Activated naive CD8-positive, alpha-beta T cell treated with anti-CD3 and anti-CD28 coated beads for 36 hours (primary cell): ENCODE measurements at places on chromosomes 6 and 20.

GRCh38 chr20:12592756-12593155, 416.0 kb upstream of the SPTLC3 start:
- DNase-seq, result no peak
- H3K27ac ChIP-seq, result no peak overlapping the region
- H3K4me3 ChIP-seq, result no peak overlapping the region
- no peaks in the 10 kb centered on the region for H3K27me3 ChIP-seq

DNA sequence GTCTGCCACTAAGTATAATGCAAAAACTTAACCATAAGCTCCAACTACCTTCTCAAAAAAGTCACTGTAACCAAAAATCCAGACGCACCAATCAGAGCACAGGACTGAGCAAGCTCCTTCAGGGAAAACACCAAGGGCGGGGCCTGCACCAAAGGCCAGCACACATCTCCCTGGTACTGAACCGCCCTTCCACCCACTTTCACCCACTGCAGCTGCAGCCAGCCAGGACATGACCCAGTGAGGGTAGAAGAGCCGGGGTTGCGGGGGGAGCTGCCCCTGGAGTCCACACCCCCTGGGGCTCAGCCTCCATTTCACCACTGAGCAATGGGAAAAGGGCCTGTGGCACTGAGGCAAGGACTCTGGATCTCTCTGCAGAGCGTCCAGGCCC, 54.3 kb downstream of the TAF4 start:
- DNase-seq, result no peak
- no peak overlapping the region for H3K4me3 ChIP-seq
- H3K27ac ChIP-seq, result no peak overlapping the region

DNA sequence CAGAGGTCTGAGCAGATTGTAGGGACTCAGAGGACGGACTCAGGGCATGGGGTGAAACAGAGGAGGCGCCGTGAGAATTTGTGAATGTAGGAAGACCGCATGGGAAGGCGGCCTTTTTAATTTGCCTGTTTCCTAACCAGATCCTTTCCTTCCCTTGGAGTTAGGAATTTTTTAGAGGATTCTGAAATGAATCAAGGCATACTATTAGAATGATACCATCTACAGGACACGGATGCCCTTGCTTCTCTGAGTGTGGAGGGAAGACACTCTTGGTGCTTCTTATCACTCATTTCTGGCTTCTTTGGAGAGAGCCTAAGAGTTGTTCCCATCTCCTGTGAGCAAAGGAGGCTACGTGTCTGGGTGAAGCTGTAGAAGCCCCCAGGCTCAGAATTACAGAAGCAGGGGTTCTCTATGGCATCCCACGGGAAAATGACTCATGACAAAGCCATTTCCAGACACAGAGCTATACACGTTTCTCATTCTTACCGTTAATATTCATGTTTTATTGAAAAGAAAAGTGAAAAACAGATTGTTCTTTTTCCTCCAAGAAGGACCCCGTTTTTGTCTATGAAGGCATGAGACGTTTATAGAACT, 148.5 kb downstream of the EDN3 start:
- no peaks in the 10 kb centered on the region for H3K4me1 ChIP-seq
- no peak overlapping the region for H3K4me3 ChIP-seq
- DNase-seq, result no peak
- no peak overlapping the region for H3K27ac ChIP-seq
- peaks cover 46% of the 10 kb centered on the region for H3K27me3 ChIP-seq

DNA sequence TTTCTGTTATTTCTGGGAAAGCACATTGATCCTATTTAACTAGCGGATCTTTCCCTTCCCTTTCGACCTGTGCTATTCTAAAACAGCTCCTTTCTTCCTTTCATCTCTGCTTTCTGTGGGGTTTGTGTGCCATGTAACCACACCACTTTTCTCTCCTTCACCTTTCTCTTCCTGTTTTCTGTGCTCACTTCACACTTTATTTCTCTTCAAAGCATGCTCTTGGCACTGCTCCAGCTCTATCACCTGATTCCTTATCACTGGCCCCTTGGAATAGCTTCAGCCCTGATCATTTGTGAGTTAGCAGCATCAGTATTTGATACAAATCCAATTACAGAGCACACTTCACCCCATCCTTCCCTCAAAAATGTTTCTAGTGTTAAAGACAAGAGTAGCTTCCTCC, 8.1 kb upstream of the METTL24 start:
- no peak overlapping the region for H3K4me3 ChIP-seq
- H3K4me1 ChIP-seq, result peaks cover 39% of the 10 kb centered on the region
- DNase-seq, result no peak
- no peak overlapping the region for H3K27ac ChIP-seq
- no peaks in the 10 kb centered on the region for H3K36me3 ChIP-seq

DNA sequence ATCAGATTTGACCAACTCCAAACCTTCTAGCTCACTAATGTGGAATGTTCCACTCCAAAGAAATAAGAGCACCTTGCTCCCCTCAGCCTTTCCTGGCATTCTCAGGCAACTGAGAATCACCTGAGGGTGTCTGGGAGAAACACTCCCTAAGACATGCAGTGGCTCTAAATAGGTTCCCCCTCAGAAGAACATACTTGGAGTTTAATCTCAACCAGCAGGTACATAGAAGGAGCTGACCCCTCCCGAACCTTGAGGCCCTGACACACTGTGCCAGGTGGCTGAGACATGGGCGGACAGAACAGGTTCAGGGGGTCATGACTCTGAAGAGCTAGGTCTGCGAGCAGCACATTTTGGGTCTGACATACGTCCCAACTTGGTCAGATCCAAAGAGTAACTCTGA, 107.6 kb upstream of the MAP3K4 start:
- DNase-seq, result no peak
- H3K27ac ChIP-seq, result no peak overlapping the region
- peaks cover 11% of the 10 kb centered on the region for H3K27me3 ChIP-seq
- H3K4me1 ChIP-seq, result no peaks in the 10 kb centered on the region
- no peak overlapping the region for H3K4me3 ChIP-seq

DNA sequence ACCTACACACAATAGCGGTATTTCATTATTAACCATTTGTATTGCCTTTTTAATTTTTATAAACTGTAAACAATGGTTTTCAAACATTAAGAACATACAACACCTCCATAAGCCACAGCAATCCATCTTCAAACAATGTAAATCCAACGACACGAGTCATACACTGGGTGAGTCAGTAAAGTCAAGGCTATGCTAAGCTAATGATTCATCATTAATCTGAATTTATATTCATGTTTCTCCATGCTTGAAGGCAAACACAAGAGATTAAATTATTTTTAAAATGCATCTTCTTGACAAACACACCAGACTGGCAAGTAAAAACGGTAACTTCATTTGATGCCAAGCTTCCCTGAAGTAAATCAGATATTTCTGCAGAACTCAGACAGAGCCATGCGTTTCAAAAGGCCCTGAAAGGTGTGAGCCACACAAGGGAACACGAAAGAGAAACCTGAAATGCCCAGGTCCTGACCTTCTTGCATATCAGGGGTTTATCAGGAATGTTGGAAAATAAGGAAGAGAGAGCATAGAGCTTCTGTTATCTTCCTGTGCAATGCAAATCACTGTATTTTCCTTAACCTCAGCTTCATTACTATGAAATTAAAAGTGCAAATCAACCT, 162.5 kb downstream of the ALDH8A1 start:
- peaks cover 3% of the 10 kb centered on the region for H3K36me3 ChIP-seq
- DNase-seq, result no peak
- no peak overlapping the region for H3K27ac ChIP-seq
- no peaks in the 10 kb centered on the region for H3K4me1 ChIP-seq
- H3K27me3 ChIP-seq, result peaks cover 7% of the 10 kb centered on the region

GRCh38 chr20:32902456-32903420, 44.0 kb downstream of the EFCAB8 start:
- H3K4me3 ChIP-seq, result no peak overlapping the region
- H3K4me1 ChIP-seq, result peaks cover 8% of the 10 kb centered on the region
- no peaks in the 10 kb centered on the region for H3K27me3 ChIP-seq
- peak; percentile 58 for DNase-seq
- no peaks in the 10 kb centered on the region for H3K36me3 ChIP-seq

GRCh38 chr6:15288856-15289255, 43.0 kb downstream of the JARID2 start:
- peak overlapping the region; percentile 34 for H3K27ac ChIP-seq
- peaks cover 39% of the 10 kb centered on the region for H3K36me3 ChIP-seq
- no peak for DNase-seq
- no peak overlapping the region for H3K4me3 ChIP-seq
- peaks cover 48% of the 10 kb centered on the region for H3K4me1 ChIP-seq

DNA sequence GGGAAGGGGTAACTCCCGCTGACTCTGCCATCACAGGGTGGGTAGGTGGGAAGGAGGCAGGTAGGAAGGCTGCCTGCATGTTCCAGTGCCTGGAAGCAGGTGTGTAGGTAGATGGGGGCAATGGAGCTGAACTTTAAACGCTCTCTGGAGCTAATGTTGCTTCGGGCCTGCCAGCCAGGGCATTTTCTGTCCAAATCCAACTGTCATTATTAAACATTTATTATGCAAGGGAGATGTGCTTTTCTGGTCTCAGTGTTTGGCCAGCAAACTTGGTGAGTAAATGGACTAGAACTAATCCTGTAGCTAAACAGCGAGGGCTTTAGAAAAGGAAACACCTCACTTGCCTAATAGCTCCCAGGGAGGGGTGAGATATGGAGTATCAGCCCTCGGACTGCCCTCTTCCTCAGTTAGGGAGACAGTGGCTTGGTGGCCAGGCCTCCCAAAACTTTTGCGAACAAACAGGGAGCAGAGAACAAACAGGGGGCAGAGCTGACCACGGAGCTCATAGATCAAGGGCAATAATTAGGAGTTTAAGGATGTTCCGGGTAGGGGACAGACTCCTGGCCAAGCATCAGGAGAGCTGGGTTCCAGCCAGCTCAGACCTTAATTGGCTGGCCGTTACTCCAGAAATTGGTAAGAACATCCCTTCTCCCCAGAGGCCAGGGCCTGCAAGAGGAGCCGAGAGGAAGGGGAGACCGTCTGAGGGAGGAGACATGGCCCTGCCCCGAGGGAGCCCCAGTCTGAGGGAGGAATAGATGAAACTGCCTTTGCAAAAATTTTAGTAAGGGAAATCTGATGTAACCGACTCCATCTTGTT, 131.1 kb downstream of the VEGFA start:
- H3K4me1 ChIP-seq, result no peaks in the 10 kb centered on the region
- H3K27me3 ChIP-seq, result no peaks in the 10 kb centered on the region
- no peak overlapping the region for H3K4me3 ChIP-seq
- DNase-seq, result no peak
- no peaks in the 10 kb centered on the region for H3K36me3 ChIP-seq
- no peak overlapping the region for H3K27ac ChIP-seq

DNA sequence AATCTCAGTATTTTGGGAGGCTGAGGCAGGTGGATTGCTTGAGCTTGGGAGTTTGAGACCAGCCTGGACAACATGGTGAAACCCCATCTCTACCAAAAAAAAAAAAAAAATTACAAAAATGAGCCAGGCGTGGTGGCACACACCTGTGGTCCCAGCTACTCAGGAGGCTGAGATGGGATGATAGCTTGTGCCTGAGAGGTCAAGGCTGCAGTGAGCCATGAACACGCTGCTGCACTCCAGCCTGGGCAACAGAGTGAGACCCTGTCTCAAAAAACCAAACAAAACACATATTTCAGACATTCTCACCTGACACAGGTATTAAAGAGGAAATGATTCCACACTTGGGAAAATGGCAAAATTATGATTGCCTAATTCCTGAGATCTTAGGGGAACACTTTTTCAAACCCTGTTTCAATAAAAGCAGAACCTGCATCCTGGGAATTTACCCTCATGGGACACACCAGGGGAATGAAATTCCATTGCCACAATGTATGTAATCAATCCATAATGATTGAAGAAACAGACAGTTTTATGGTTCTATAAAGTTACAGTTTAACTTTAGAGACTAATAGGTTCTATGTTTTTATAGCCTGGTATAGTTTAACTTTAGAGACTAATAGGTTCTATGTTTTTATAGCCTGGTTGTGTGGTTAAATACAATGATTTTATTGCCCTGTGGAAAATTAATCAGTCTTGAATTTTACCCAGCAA, 29.6 kb upstream of the DNAAF9 start:
- H3K4me3 ChIP-seq, result no peak overlapping the region
- no peak overlapping the region for H3K27ac ChIP-seq
- H3K27me3 ChIP-seq, result peaks cover 5% of the 10 kb centered on the region
- no peaks in the 10 kb centered on the region for H3K36me3 ChIP-seq
- DNase-seq, result no peak
- H3K4me1 ChIP-seq, result no peaks in the 10 kb centered on the region

- H3K36me3 ChIP-seq, result peaks cover 52% of the 10 kb centered on the region
- peaks cover 6% of the 10 kb centered on the region for H3K4me1 ChIP-seq
- no peak for DNase-seq
- no peaks in the 10 kb centered on the region for H3K27me3 ChIP-seq
- no peak overlapping the region for H3K27ac ChIP-seq
- no peak overlapping the region for H3K4me3 ChIP-seq
These were observed 341.8 kb downstream of the CDKAL1 start for GRCh38 chr6:20876036-20876435.

DNA sequence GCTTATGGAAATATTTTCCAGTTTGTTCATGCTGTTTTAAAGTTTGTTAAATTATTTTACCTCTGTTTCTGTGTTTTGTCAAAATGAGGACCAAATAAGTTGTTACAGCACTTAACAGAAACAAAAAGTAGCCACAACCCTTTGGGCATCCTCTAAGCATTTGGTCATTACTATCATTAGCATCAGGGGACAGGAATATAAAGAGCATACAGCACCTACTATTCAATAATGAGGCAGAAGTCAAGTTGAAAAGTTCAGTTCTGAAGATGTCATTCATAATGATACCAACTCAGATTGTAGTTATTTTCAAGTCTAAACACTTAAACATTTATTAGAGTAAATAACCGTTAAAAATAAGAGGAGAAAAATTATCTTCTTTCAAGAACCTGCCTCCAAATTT, 862.3 kb upstream of the FLRT3 start:
- DNase-seq, result no peak
- peaks cover 2% of the 10 kb centered on the region for H3K4me1 ChIP-seq
- H3K36me3 ChIP-seq, result no peaks in the 10 kb centered on the region
- H3K27me3 ChIP-seq, result no peaks in the 10 kb centered on the region

DNA sequence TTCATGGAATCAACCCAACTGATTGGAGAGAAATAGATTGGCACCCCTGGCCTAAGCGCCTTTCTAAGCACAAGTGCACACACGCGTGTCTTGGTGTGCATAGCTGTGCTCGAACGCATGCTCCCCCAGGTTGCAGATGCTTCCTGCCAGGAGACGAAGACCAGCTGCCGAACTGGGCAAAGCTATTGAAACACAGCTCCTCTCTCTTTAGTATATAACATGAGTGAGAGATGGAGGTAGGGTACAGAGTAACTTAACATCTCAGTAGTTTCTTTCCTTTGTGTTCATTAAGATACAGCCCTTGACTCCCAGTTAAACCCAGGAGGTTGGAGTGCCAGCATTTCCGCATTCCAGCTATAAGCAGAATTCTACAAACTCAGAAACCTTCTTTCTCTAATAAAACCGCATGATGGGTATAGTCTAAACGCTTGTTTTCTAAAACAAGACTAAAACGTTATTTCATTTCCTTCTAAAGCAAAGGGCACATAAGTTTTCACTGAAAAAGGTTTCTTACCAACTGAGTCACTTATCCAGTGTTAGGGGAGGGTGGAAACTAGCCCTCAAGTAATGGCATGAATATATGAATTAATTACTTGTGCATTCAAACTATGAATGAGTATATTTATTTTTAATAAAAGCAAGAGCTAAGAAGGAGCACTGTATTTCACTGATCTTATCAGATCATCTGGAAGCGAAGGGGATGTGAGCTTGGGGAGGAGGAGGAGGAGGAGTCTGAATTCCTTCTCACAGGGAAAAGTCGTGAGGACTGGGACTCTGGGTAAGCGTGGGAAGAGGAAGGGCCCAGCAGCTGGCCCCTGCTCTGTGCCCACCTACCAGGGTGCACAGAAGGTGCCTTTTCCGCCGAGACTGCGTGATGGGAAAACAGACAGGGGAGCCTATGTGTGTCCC, 179.2 kb downstream of the TMEM242 start:
- DNase-seq, result no peak
- no peak overlapping the region for H3K27ac ChIP-seq
- H3K4me3 ChIP-seq, result no peak overlapping the region
- no peaks in the 10 kb centered on the region for H3K27me3 ChIP-seq
- no peaks in the 10 kb centered on the region for H3K4me1 ChIP-seq
